T47D (cell line): ENCODE measurements at places on chromosomes 2 and 18.
A peak's percentile ranks its signal among the peaks of the same experiment; 100 is the strongest.

DNA sequence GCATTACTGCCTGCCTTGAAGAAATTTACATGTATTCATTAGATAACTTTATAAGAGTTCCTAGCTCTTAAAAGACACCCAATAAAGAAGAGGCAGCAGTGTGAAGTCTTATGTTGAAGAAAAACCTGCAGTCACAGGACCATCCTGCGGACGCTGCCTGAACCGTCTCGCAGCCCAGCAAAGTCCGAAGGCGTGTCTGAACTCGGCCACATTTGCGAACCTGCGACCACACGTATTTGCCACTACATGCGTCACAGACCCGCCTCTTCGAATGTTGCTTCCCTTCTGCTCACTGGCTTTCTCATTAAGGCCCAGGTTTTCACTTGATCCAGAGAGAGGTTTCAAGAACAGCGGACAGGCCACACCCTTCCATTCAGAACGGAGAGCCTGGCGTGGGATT, 41.2 kb downstream of the CNGA3 start:
- DNase-seq: no peak

DNA sequence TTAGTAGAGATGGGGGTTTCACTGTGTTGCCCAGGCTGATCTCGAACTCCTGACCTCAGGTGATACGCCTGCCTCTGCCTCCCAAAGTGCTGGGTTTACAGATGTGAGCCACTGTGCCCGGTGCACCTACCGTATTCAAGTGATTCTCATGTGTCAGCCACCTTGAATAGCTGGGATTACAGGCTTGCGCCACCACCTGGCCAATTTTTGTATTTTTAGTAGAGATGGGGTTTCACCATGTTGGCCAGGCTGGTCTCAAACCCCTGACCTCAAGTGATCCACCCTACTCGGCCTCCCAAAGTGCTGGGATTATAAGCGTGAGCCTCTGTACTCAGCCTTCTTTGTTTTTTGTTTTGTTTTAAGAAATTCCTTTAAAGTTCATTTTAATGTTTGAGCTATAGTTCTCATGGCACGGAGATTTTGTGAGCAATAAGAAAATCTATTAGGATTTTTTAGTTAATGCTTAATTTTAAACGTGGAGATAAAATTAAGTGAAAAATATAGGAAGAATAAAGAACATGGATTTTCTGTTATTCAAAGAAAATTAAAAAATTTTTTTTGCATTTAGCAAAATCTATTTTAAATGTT, 242.6 kb downstream of the PHLPP1 start:
- DNase-seq: peak; percentile 64

- no peak for DNase-seq
These were observed 89.5 kb downstream of the NBAS start for GRCh38 chr2:15471606-15472005.

- DNase-seq: no peak
These were observed 43.0 kb upstream of the FOSL2 start for GRCh38 chr2:28349546-28350165.

DNA sequence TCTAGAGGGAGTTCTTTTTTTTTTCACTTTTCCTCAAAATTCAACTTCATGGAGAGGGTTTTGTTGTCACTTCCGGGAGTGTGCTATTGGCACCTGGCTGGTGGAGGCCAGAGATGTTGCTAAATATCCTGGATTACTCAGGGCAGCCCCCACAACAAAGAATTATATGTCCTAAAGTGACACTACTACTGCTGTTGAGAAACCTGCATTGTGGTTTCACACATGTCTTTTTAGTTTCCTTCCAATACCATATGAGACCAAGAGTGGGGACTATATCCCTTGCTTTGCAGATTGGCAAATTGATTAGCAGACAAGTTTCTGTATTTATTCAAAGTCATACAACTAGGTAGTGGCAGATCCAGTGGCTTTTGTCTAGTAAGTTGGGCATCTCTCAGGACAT, 826.8 kb downstream of the TRIB2 start:
- DNase-seq: no peak

- no peak for DNase-seq
These were observed 96.2 kb upstream of the CTDP1 start for GRCh38 chr18:79583426-79583825.

DNA sequence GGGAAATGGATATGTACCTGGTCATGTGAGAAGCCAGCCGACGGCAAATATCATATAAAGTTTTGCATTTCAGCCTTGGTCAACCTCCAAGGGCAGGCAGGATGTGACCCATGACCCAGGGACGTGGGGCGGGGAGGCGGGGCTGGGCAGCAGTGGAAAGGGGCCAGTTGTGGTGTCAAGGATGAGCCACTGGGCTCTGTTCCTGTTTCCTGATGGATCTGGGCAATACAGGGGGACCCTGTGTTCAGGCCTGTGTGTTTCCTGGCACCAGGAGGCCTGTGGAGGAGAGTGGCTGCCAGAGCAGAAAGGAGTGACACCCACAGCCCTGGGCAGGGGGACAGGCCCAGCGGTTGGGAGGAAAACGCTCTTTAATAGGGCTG, 106.9 kb downstream of the GATA6 start:
- no peak for DNase-seq

- no peak for DNase-seq
These were observed 160.4 kb upstream of the TMEM200C start for GRCh38 chr18:6055711-6056110.

DNA sequence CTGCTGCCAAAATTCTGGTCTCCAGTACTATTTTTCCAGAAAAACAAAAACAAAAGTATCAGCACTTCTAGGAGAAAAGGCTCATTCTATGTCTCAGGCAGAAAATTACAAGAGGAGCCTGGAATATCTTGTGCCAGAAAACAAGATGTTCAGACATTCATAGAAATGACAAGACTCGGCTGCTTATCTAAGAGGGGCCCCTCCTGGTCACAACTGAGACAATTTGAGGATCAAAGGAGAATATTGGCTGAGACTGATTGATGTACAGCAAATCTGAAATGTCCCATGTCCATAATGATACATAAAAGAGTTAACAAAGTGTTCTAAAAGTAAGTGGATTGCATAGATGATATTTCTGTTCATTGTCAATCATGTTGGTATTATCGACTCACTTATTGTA, 2.4 kb upstream of the RPS7 start:
- no peak for DNase-seq

DNA sequence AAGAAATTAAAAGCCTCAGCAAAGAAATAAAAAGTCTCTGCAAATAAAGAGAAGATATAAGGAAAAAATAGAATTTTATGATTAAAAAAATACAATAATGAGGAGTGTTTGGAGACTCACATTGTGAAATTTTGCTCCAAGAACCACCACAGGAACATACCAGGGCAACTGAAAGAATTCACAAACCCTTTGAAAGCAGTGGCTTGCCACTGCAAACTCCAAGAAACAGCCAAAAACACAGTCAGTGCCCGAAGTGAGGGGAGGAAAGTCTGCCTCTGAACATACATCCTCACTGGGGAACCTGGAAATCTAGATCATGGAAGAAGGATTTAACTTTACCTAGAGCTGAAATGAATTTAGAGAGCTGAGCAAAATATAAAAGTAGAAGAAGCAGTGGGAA, 33.1 kb downstream of the EVA1A start:
- no peak for DNase-seq

DNA sequence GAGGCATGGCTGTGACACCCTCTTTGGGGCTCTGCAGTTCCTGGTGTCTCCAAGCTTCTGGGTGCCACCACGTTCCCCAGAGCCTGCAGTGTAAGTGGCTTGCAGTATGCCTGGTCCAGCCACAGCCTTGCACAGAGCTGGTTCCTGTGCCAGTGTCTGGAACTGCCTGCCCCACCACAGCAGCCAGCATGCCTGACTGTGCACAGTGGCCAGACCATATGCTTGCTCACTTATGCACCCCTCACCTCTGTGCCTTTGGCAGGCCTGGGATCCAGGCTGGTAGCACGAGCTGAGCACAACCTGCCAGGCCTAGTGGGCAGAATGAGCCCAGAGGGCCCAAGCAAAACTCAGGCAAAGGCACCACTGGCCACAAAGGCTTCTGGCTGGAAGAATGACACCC, 154.1 kb downstream of the DPP4 start:
- DNase-seq: no peak
